ENCODE measurements at places on chromosomes 1 and 21.

GRCh38 chr1:179549368-179549700, 26.4 kb downstream of the NPHS2 start:
- no peak for DNase-seq

- DNase-seq, result no peak
These were observed 719.4 kb upstream of the PTBP2 start for GRCh38 chr1:96002201-96002600.

- peak; percentile 95 for DNase-seq
These were observed at the start of gene CENPS for GRCh38 chr1:10430216-10431069. Gene CENPS, plus strand, starts transcription at chr1:10430433. Its CDS starts 85 bp downstream, at chr1:10430518.

DNA sequence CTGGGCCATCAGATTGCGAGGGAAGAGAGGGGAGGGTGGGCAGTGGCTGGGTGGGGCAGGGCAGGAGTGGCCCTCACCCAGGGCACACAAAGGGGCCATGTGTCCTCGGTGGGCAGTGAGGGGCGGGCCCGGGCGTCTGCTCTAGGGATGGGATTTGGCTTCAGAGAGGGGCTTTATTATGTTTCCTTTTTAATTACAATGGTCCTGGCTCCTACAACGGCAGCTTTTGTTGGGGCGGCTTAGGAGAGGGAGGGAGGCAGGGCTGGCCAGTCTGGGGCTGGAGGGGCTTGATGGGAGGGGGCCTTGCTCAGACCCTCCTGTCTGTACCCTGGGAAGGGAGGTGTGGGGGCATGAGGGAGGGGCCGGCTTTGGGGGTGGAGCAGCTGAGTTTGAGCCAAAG, 102.8 kb upstream of the WNT4 start:
- no peak for DNase-seq

- DNase-seq, result peak; percentile 67
These were observed 87.5 kb upstream of the CACYBP start for GRCh38 chr1:174912264-174912663.

DNA sequence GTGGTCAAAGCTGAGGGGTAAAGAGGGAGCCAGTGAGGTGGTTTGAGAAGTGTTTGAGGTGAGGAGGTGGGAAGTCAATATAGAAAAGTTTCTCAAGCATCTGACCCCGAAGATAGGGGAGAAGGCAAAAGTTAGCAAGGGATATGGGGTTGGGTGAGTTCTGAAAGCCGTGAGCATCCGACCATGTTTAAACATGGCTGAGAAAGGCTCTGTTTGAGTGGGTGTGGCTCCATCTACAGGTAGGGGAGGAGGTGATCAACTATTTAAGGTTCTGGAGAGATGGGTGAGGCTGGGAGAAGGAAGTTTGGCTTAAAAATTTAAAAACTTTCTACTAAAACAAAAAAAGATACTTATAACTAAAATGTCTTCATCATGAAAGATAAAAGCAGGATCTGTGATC, 273.8 kb downstream of the KCNJ6 start:
- peak; percentile 50 for DNase-seq

- DNase-seq, result no peak
These were observed 535.9 kb downstream of the MATN1 start for GRCh38 chr1:30187413-30188023.

- no peak for DNase-seq
These were observed 9.9 kb downstream of the PLOD1 start for GRCh38 chr1:11944358-11944931.

GRCh38 chr1:46171871-46172270, 3.0 kb upstream of the TSPAN1 start:
- no peak for DNase-seq

DNA sequence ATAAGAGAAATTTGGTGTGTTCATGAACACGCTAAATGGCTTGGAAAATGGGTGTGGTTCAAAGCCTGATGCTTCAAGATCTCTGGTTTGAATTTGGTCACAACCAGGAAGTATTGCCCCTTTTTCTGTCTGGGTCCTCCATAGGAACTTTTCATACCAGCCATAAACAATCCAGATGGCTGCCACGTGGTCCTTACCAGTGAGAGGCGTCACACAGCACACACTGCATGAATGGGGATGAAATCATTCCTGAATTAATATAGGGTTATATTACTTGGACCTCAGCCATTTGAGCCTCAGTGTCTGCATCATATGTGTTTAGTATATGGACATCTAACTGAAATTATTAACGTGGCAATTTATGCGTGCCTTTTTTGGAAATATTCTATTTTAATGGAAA, 64.0 kb downstream of the PRRX1 start:
- no peak for DNase-seq

DNA sequence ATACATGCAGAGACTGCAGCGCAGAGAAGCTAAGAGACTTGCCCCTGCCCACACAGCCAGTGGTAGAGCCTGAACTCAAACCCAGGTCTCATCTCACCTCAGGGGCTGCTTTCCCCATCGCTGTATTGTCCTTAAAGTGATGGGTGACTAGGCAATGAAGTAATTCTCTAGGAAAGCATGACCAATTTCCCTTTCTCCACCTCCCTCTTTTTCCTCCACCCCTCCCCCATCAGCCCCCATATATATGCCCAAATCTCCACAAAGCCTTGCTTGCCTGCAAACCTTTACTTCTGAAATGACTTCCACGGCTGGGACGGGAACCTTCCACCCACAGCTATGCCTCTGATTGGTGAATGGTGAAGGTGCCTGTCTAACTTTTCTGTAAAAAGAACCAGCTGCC, at the start of gene IL24:
TSS of gene IL24 (plus strand) at position 269 of the 400 bp plus-strand sequence. CDS start 390 bp downstream, outside the sequence.
- peak; percentile 74 for DNase-seq

GRCh38 chr1:174998569-174999215, 1.1 kb upstream of the CACYBP start:
- DNase-seq, result peak; percentile 66

DNA sequence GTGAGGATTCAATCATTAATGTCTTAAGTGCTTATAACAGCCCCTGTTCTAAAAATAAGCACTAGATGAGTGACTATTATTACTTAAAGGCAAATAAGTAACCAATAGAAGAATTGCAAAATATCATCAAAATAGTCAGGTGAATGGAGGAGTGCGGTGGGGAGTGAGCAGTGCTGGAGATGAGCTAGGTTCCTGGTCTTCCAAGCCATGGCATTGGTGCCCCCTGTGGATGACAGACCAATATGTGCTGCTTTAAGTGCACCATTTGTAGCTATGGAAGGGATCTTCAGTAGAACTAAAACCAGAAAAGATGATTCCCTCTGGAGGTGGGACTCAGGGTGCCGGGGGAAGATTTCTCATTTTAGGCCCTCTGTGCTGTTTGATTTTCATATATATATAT, 46.1 kb upstream of the SLC30A1 start:
- DNase-seq, result peak; percentile 54

- no peak for DNase-seq
These were observed 26.2 kb downstream of the OR10J5 start for GRCh38 chr1:159509440-159510228.

DNA sequence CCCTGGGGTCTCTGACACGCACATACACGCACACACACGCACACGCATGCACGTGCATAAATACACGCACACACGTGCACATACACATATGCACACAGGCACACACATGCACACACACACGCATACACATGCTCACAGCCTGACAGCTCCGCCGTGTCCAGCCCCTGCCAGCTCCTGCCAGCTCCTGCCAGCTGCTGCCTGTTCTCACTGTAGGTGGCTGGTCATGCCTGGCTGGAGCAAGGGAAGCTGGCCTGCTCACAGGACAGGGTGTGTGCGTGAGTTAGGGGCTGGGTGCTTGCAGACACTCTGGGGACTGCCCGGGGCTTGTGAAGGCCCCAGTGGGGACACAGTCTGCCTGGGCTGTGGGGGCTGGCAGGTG, 4.9 kb downstream of the PLCH2 start:
- no peak for DNase-seq

- DNase-seq, result no peak
These were observed 143.7 kb downstream of the PRDM16 start for GRCh38 chr1:3212453-3213355.

- no peak for DNase-seq
These were observed 1.2 kb upstream of the TFF1 start for GRCh38 chr21:42367367-42368165.

- DNase-seq, result no peak
These were observed 78.6 kb upstream of the RGS2 start for GRCh38 chr1:192730198-192730597.

GRCh38 chr1:101587741-101588140, 350.9 kb downstream of the S1PR1 start:
- DNase-seq, result no peak

DNA sequence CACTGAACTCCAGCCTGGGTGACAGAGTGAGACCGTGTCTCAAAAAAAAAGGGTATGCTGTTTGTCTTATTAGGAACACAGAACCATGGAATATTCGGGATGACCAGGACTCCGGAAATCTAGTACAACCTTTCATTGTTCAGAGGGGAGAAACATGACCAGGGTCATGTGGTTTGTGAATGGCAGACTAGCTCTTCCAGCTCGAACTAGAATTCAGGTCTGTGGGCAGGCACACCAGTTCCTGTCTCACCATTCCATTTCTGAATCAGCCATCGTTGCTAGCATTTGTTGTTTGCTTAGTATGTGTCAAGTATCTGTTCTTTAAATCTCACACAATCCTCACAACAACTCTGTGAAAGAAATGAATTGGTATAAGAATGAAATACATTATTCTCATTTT, 50.9 kb downstream of the MDM4 start:
- no peak for DNase-seq

DNA sequence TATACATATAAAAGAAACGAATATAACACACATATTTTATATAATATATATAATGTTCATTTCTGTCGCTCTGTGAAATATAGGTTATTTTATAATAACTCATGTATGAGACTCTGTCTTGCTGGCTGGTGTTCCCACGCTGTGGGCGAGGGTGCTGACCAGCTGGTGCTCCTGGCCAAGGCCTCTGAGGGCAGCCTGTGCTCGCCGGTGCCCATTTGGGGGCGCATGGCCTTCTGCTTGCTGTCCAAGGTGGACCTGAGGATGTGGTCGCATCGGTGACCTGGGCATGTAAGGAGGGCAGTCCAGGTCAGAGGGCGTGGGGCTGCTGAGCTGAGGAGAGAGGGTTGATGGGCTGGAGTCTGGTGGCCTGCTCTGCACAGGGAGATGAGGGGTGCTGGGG, 1.1 kb upstream of the PCP4 start:
- DNase-seq, result no peak

- DNase-seq, result no peak
These were observed 12.7 kb downstream of the AKIRIN1 start for GRCh38 chr1:39003794-39004193.

- no peak for DNase-seq
These were observed 118.2 kb downstream of the RIPK4 start for GRCh38 chr21:41648591-41649031.

GRCh38 chr1:8137481-8138244, 111.6 kb upstream of the ERRFI1 start:
- no peak for DNase-seq

GRCh38 chr1:224507771-224508523, 73.3 kb upstream of the WDR26 start:
- no peak for DNase-seq

DNA sequence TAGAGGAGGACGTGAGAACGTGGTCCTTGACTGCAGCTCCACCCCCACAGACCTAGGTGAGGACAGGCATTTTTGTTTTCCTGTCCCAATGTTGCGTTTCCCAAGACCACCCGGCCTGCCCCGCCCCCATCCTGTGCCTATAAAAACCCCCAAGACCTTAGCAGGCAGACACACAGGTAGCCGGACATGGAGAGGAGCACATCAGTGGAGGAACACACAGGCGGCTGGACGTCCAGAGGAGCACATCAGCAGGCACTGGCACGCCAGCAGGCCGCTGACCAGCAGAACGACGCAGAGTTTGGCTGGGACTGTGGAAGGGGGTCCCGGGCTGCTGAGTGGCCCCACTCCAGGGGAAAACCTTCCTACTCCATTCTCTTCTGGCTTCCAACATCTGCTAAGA, 12.7 kb upstream of the HMGCL start:
- peak; percentile 18 for DNase-seq

- DNase-seq, result no peak
These were observed 10.0 kb downstream of the RSPH1 start for GRCh38 chr21:42486072-42486471.

GRCh38 chr1:46179138-46180081, 3.1 kb upstream of the P3R3URF start:
- DNase-seq, result peak; percentile 79

- DNase-seq, result no peak
These were observed 173.7 kb upstream of the LYPLAL1 start for GRCh38 chr1:219000005-219000404.

DNA sequence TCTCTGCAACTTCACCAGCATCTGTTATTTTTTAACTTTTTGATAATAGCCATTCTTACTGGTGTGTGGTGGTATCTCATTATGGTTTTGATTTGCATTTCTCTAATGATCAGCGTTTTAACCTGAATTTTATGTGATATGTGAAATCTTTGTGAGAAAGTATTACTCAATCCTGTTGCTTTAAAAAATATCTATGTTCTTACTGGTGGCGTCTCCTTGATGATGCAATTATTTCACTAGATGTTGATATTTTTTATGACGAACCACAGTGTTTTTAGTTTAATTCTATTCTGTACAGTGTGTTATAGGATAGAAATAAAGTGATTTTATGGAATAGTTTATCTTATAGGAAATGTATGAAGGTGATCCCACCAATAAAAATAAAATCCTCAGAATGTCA, 54.7 kb upstream of the GPR88 start:
- DNase-seq, result no peak

DNA sequence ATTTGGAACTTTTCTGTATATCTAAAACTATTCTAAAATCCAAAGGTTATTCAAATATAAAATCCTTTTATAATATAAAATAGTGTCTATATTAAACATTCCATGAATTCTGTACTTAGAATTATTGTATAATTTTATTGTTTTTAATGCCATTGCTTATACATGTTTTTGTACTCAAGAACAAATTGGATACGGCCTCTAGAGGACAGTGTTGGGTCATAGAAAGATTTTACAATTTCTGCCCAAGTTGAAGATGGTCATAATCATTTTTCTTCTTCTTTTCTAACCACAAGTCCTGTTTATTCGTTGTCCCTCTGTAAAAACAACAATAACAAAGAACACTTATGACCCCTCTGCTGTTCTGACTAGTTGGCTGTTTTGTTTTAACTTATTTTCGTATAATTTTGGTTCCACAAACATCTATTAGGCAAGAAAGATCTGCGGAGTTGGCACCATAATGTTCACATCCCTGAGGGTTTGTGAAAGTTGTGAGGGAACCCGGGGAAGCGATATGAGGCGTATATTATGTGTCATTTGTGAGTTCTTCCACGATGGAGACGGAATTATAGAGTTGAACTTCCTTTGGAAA, 75.7 kb upstream of the KIF26B start:
- peak; percentile 14 for DNase-seq

Data from activated CD8-positive, alpha-beta T cell treated with anti-CD3 and anti-CD28 coated beads for 36 hours (primary cell).